ENCODE measurements at places on chromosomes 16 and 17.

GRCh38 chr17:17847118-17847689, 10.4 kb upstream of the SREBF1 start:
- no peak for DNase-seq

DNA sequence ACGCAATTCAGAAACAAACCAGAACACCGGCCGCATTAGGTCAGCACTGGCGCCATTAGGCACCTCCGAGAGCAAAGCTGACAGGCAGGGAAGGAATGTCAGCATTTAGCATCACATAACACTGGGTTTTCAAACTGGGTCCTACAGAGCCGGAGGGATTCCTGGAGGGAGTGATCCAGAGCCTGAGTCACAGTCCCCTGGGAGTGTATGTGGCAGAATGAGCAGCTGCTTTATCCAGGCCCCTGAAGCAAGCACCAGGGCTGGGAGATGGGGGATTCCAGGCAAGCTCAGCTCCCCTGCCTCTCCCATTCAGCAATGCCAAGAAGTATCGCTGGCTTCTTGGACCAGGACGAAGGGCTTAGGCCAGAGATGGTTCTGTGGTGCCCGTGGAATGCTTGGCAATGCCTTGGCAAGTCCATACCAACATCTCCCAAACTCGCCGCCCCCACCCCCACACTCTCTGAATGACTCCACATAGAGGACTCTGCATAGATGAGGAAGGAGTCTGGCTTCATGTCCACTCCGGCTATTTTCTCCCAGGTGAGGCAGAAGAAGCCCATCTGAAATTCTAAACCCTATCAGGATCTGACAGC, 20.4 kb downstream of the GAS7 start:
- DNase-seq, result no peak

DNA sequence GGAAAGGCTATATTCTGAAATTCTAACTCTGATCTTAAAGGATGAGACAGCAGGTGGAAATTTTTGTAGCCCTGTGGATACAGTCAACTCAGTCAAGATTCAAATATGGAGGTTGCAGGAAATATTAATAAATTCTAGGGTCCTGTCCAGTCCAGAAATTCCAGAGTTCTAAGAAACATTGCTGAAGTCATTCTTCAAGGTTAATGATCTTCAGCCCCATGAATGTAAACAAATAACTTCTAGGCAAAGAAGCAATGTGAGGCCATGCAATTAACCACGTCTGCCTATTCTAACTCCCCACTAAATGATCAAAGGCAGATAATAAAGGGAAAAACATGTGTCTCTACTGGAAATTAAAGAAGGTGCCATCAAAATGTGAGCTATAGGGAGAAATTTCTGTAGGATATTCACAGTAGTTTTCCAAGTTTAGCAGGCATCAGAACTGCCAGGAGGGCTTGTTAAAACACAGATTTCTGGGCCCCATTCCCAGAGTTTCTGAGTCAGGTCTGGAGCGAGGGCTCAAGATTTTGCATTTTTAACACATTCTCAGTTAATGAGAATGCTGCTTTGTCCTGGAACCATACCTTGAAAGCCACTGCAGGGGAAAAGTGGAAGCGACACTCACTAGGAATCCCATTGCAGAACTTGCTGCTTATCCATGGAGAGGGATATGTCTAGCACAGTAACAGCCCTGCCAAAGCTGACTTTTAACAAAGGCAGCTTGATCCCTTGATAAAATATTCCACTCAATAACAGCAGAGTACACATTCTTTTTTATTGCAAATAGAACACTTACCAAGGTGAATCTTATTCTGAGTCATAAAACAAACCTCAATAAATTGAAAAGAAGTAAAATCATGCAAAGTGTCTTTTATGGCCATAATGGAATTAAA, 61.8 kb downstream of the DNAH3 start:
- no peak for DNase-seq

GRCh38 chr16:66947302-66948065, 12.2 kb downstream of the CES2 start:
- no peak for DNase-seq

DNA sequence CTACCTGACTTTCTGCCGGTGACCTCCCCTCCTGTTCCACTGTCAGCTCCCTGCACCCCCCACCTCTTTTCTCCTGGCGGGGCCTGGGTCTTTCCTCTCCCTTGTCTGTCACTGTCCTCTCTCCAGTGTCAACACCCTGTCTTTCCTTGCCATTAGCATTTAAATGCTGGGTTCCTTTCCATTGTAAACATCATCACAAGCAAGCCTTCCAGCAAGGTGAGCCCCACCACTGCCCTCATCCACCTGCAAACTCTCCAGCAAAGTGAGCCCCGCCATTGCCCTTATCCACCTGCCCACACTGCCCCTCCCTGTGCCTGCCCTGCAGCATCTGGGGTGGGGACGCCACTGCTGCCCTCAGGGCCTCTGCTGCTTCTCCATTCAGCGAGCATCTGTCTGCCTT, 195.0 kb downstream of the ENGASE start:
- DNase-seq, result no peak

- peak; percentile 78 for DNase-seq
These were observed 57.3 kb upstream of the BCO1 start for GRCh38 chr16:81181013-81181720.

- DNase-seq, result no peak
These were observed 84.1 kb downstream of the TBC1D16 start for GRCh38 chr17:79951361-79952264.

- no peak for DNase-seq
These were observed 89.1 kb upstream of the TBX2 start for GRCh38 chr17:61310590-61310989.

DNA sequence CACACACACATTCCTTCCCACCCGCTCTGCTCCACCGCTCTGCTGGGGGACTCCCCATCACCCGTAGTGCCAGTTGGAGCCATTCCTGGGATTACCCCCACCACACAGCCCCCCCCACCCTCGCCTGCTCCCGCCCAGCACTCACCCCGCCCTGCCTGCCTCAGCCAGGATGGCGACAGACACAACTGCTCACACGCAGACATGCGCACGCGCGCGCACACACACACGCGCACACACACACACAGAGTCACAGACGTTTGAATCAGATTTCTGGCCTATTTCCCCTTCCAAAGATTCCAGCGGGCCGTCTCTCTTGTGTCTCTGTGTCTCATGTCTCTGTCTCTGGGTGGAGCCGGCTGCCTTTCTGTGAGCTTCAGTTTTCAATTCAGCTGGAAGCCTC, 4.4 kb downstream of the CACNA1G start:
- peak; percentile 61 for DNase-seq

GRCh38 chr16:707062-707538, 1.5 kb upstream of the FBXL16 start:
- DNase-seq, result no peak

DNA sequence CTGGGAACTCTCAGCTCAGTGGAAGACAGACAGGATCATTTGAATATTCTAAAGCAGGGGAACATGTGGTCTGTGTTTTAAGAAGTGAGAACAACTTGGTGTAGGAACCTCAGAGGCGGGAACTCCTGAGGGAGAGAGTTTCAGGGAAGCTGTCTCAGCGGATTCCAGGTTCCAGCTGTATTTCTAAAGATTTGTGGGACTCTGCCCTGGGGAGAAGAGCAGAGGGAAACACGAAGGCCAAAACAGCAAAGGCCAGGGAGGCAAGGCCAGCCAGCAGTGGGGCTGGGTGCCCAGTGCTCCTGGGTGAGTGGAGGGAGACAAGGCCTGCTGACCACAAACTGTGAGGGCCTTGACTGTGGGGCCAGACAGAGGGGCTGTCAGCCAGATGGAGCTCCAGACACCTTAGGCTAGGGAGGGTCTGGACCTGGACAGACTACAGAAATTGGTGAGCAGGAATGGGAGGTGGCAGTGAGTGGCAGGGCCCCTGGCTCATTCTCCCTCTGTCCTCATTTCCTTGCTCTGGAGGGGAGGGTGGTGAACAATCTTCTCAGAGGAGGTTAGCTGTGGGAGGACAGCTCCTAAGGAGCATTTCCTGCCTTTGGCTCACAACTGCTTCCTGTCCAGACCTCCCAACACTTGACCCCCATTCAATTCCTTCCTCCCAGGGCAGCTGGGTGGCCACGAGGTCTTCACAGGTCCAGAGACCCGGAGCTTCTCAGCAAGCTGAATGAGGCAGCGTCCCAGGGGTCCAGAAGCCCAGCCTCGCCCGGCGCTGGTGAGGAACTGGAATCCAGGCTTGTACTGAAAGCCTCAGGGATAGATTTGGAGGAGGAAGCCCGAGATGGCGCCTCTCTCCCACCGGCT, 21.0 kb upstream of the FZD2 start:
- no peak for DNase-seq

DNA sequence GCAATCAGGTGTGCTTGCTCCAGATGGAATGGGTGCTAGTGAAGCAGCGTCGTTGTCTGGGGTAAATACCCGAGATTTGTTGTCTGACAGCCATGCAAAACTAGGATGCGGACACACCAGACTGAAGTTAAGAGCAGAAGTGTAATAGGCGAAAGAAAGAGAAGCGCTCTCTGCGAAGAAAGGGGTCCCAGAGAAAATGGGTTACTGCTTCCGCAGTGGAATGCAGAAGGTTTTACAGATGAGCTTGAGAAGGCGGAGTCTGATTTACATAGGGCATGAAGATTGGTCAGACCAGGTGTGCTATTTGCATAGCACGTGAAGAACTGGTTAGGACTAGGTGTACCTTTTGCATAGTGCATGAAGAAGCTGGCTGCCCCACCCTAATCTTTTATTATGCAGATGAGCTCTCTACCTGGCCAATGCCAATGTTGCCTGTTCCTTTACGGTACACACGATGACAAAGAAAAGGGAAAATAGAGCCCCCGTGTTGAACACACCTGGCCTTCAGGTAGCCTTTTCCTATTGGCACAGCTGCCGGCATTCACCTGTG, 32.0 kb upstream of the SNN start:
- no peak for DNase-seq

DNA sequence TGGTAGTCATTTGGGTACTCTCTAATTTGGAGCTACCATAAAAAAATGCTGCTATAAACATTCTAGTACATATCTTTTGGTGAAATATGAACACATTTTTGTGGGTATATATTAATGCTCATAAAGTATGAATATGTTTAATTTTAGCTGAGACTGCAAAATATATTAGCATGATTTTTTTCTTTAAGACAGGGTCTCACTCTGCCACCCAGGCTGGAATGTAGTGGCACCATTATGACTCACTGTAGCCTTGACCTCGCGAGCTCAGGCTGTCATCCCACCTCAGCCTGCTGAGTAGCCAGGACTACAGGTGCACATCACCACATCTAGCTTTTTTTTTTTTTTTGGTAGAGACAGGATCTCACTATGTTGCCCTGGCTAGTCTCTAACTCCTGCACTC, 371.7 kb downstream of the SOX9 start:
- DNase-seq, result no peak

DNA sequence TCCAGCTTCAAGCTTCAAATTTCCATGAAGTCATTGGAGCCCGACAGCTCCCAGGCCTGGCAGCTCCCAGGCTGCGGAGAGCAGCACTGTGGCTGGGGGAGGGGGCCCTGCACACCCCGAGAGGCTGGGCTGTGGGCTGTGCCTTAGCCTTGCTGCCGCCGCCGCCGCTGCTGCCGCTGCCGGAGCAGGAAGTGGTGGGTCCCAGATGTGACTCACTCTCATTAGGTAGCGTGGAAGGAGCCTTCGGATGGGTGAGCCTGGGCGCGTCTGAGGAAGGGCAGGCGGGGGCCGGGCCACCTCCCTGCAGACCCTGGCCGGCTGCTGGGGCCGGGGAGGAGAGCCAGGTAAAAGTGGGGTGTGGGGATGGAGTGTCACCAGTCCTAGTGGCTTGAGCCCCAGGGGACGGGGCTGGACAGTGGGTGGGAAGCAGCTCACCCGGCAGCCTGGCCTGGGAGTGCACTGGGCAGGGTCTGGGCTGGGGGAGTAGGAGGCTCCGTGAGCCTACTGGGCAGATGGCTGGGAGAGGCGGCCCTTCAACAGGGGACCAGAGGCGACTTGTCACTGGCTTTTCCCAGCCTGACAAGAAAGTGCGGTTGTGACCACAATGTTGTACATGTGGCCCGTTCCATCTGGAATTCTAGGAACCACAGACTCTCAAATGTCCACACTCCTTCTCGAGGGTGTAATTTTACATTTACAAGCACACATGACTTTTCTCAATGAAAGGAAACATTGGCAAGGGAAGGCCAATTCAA, at the start of gene ADCY7:
Gene ADCY7, plus strand, starts transcription at position 215 of the 755 bp plus-strand sequence. CDS start 21,629 bp downstream, outside the sequence.
- no peak for DNase-seq

DNA sequence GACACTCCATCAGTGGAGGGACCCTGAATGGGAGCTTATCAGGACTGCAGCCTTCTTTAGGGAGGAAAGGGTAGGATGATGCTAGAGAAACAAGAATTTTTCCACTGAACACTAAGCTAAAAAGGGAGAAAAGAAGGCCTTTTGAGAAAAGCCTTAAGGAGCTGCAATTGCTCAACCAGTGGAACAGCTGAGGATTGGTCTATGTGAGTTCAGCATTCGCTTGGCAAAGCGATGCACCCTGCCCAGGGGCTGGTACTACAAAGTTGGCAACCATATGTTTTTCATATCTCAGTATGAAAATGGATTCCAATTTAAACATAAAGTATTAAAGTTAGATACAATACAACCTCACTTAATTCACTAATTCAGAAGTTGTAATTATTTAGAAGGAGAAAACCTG, 117.8 kb upstream of the FAM20A start:
- DNase-seq, result no peak

GRCh38 chr17:2125013-2125535, 70.2 kb downstream of the HIC1 start:
- no peak for DNase-seq

- no peak for DNase-seq
These were observed 34.5 kb upstream of the CLEC18B start for GRCh38 chr16:74455619-74456289.

GRCh38 chr17:39648616-39649366, 11.8 kb downstream of the STARD3 start:
- no peak for DNase-seq

DNA sequence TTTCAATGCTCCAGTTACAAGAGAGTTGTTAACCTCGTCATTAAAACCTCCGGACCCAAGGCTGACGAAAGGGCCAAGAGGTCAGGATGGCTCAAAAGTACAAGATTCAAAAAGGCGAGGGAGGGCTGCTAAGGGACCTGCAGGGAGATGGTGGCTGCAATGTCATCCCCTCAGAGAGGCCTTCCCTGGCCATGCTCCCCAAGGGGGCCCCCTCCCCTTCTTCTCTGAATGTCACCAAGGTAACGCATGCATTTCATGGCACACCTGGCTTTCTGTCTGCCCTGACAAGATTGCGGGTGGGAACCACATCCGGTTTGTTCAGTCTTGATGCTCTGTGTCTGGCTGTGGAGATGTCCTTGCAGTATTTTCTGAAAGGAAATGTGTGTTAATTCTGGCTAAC, 89.9 kb downstream of the C16orf78 start:
- no peak for DNase-seq

DNA sequence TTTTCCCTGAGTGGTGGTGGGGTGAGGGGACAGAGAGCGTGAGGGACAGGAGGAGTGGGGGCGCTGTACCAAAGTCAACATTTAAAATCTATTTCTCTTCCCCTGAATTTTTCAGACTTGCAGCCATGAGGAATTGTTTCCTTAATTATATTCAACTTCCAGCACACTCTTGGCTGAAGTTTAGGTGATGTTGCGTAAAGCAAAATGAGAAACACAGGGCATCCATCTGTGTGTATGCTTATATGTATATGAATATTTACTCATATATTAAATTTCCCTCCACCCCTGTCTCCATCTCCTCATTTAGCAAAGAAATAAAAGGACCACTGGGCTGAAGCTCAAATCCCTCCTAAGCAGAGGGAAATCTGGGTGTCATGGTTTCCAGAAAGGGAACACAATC, 218.1 kb downstream of the XYLT1 start:
- DNase-seq, result no peak

GRCh38 chr17:31556969-31557645, 165.6 kb downstream of the RAB11FIP4 start:
- no peak for DNase-seq
